ENCODE measurements at places on chromosomes 13 and 19.

DNA sequence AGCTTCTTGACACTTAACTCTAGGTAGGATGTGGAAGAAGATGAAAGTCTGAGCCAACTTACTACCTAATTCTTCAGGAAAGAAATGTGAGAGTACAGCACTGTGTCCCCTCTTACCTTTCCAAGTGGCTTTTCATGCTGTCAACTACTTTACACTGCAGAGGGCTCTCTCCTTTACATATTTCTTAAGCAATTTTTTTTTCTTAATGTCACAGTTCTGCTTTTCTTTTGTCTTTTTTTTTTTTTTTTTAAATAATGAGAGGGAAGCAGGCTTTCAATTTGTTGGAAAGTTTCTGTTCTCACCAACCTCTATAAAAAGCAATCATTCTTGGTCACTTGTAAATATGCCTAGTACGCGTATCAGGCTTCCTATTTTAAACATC lies 212.7 kb upstream of the MIR17HG start:
- no peak for DNase-seq

DNA sequence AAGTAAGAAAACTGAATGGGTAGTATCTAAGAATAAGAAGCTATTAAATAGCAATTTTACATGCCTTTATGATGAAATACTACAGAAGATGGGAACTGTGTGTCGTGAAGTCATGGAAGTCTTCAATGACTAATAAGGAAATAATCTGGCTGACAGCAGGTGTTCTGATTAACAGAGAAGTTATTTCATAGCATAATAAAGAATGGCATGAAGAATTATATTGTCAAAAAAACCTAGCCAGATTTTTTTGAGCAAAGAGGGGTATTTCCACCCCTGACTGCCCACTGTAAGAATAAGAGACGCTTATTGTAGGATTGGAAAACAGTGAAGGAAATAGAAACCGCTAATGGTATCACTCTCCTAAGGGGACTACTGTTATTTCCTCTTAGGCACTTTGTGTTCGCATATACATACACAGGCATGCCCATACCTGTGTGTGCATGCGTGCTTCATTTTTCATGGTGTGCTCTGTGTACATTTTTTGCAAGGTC lies 318.8 kb downstream of the SHISA2 start:
- DNase-seq, result no peak

GRCh38 chr19:7655581-7655980 lies 13.3 kb upstream of the RETN start:
- no peak for DNase-seq

DNA sequence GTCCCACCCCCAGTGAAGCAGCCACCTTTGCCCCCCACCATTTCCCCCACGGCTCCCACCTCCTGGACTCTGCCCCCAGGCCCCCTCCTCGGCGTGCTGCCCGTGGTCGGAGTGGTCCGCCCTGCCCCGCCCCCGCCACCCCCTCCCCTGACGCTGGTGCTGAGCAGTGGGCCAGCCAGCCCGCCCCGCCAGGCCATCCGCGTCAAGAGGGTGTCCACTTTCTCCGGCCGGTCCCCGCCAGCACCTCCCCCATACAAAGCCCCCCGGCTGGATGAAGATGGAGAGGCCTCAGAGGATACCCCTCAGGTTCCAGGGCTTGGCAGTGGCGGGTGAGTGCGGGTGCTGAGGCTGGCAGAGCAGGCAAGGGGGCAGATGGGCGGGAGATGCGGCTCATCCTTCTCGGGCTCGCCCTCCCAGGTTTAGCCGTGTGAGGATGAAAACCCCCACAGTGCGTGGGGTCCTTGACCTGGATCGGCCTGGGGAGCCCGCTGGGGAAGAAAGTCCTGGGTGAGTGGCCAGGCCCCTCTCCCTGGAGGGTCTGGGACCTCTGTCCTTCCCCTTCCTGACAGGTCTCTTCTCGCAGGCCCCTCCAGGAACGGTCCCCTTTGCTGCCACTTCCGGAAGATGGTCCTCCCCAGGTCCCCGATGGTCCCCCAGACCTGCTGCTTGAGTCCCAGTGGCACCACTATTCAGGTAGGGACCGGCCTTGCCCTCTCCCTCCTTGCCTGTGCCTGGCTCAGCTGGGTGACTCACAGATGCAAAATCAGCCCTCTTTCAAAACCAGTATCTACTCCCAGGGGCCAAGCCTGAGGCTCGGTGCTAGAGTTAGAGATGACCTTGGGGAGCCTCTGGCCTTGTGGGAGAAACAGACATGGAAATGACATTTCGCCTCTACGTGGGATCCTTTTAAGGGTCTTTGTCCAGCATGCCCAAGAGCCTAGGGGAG lies 8.8 kb downstream of the IGFLR1 start:
- DNase-seq, result no peak

- DNase-seq, result no peak
Measured at GRCh38 chr19:17902701-17903100, 30.1 kb upstream of the CCDC124 start.

DNA sequence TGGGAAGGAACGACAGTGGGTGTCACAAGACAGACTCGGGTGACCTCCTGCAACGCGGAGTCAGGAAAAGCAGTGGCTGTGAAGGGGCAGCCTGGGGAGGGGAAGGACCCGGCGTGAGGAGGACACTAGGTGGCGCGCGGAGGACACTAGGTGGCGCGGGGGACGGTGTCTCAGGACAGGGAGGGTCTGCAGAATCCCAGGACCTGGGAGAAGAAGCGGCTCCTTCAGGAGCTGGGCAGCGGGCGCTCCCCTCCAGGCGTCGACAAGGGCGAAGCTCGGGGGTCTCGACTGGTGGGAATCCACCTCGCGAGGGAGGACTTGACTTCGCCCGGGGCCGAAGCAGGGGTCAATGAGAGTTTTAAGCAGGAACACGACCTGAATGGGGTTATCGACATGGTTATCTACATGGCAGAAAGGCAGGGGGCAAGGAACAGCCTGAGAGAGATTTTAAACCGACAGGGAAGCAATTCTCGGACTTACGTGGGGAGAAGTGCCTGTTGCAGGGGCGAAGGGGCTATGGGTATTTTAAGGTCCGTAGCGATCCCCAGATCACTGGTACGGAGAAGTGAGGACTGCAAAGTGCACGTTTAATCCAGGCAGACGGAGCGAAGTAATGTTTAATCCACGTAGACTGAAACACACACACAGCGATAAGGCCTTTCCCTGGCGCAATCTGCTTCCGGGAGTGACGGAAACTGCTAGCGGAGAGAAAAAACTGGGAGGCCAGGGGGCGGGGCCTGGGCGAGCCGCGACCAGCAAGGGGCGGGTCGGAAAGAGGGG lies at the start of gene ZNF616:
Gene ZNF616 (minus strand): TSS at position 687 of the 780 bp plus-strand sequence. CDS start 9,426 bp downstream, outside the sequence.
- DNase-seq, result peak; percentile 95

DNA sequence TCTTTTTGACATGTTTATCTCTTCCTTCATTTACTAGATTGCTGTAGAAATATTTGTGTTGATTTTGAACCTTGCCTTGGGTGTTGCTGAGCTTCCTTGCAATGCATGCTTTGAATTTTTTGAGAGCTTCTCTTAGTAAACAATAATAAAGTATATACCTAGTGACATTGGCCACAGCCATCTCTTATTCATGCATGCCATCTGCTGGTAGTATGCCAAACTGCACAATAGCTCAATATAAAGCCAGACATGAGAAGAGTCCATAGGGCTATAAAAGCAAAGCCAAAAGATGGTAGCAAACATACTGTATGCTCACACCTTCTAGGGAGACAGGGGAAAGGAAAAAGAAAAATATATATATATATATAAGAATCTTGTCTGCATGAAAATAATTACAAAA lies 18.9 kb upstream of the ZSCAN5A start:
- DNase-seq, result peak; percentile 65

DNA sequence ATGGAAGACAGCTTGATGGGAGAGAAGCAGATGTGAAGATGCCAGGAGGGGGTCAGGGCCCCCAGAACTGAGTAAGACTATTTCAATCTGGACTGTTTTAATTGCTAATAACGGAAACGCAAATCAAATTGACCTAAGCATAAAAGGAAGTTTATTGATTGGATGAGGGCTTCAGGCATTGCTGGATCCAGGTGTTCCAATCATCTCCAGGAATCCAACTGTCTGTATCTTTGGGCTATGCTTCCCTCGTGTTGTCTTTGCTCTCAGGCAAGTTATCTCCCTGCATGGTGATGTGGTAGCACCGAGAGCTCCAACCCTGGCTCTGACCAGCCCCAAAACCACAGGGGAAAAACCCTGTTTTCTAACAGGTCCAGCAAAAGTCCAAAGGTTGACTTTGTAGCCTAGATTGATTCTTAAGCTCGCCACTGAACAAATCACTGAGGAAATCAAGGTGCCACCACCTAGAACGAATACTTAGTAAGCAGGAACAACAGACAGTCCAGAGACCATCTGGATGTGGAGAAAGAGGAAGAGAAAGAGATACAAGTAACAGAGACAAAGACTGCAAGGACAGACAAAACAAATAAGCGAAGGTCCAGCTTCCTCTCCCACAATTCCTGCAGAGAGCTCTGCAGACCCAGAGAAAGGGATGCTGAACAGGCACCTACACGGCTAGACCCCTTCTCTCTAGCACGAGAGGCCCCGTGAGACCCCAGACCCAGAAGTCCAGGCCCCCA lies 1.2 kb upstream of the C19orf81 start:
- no peak for DNase-seq

GRCh38 chr13:110291286-110291685 lies 15.7 kb downstream of the COL4A1 start:
- DNase-seq, result no peak

DNA sequence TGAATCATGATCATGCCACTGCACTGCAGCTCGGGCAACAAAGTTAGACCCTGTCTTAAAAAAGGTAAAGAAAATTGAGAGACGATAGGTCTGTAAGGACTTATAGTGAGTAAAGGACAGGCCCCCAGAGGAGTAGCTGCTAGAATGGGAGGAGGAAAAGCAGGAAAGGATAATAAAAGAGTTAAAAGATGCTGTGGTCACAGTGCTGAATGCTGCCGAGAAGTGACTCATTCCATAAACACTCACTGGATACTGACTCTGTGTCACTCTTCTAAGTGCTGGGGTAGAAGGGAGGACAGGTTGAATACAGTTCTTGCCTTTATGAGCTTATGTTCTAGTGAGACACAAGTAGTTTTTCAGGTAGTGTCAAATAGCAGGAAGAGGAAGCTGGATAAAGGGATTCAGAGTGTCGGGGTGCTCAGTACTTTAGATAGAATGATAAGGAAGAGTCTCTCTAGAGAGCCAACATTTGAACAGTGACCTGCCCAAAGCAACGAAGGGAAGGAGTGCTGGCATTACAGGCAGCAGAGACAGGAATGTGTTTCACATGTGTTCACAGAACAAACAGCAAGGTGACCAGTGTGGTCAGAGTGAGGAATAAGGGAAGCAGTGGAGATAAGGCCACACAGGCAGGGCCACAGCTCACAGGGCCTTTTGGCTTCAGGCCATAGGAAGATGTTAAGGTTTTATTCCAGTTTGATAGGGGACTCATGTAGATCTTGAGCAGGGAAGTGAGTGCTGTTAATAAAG lies 1240.5 kb downstream of the UQCRFS1 start:
- no peak for DNase-seq

GRCh38 chr13:20043207-20043925 lies 84.8 kb downstream of the ZMYM2 start:
- DNase-seq, result no peak

DNA sequence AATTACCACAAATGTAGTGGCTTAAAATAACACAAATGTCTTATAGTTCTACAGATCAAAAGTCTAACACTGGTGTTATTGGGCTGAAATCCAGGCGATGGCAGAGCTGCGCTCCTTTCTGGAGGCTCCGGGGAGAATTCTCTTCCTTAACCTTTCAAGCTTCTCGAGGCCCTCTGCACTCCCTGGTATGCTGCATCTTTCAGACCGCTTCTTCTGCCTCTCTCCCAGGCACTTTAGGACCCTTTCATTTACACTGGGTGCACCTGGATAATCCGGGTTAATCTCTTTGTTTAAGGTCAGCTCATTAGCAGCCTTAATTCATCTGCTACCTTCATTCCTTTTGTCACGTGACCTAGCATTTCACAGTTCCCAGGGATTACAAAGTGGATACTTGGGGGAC lies 211.3 kb upstream of the RFC3 start:
- DNase-seq, result no peak

- DNase-seq, result no peak
Measured at GRCh38 chr13:113168211-113168610, 9.8 kb downstream of the PROZ start.

DNA sequence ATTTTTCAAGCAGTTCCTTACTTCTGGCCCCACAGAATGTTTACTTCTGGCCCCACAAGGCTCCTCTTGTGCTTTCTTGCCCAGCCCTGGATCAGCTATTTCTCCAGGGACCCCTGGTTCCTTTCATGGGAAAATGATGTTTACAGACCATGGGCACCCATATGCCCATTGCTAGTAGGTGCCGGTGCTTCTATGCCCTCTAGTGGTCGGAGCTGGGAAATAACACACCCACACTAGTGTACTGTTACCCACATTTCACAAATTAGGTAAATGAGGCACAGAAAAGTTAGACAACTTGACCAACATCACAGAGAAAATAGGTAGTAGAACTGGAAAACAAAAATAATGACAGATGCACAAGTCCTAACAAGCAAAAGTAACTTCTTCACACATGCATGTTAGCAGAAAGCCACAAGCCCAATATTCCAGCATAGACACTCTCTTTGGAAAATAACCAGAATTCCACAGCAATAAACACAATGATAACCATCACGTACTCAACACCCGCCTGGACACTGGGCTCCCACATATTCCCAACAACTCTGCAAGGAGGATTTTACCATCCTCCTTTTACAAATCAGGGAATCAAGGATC lies 1.3 kb upstream of the CEACAM6 start:
- peak; percentile 80 for DNase-seq

GRCh38 chr19:5166262-5166661 lies 174.3 kb downstream of the PTPRS start:
- no peak for DNase-seq

DNA sequence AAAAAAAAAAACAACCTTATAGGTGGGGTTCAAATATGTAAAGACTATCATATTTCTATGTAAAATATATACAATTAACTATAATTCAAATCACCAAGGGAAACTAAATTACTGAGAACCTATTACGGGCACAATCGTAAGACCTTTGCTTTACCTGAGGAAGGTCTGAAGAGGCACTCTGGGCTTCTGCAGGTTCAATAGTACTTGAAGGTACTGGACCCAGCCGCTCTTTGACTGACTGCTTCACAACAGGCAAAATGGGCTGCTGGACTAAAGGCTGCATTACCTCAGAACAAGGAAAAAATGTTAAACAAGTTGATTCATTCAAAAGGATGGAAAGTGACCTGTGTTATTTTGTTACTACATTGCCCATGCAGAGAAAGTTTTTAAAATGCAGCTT lies 51.8 kb downstream of the RBM26 start:
- no peak for DNase-seq

- DNase-seq, result no peak
Measured at GRCh38 chr19:42542791-42543190, 14.5 kb upstream of the CEACAM1 start.

GRCh38 chr13:94415500-94416237 lies 63.8 kb downstream of the DCT start:
- DNase-seq, result no peak
